ENCODE measurements at places on chromosomes 4 and X.

- DNase-seq = no peak
These were observed 231.4 kb downstream of the PRDM5 start for GRCh38 chr4:120691106-120691505.

GRCh38 chrX:154661170-154661569 is 7.8 kb upstream of the CTAG2 start:
- DNase-seq = no peak

GRCh38 chrX:45806410-45807121 is 605.9 kb upstream of the DIPK2B start:
- peak; percentile 98 for DNase-seq

DNA sequence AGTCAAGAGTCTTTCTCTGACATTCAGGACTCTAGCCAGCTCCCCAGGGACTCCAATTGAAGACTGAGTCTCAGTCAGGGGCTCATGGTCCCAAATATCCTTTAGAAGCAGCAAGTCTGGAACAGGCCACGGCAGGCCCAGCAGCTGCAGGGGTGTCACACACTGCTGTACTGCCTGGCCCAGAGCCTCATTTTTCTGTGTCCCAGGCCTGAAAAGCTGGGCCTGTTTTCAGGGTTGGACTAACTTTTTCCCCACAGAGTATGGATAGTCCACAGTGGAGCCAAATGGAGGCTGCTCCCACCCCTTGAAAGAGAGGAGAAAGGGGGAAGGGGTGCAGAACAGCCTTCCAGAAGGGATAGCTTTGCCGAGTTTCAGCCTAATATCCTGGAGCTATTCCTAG is 146.8 kb upstream of the NALF2 start:
- no peak for DNase-seq

- peak; percentile 65 for DNase-seq
These were observed 11.9 kb downstream of the G6PD start for GRCh38 chrX:154534526-154535322.

- no peak for DNase-seq
These were observed 233.3 kb downstream of the STPG2 start for GRCh38 chr4:97910005-97910404.

DNA sequence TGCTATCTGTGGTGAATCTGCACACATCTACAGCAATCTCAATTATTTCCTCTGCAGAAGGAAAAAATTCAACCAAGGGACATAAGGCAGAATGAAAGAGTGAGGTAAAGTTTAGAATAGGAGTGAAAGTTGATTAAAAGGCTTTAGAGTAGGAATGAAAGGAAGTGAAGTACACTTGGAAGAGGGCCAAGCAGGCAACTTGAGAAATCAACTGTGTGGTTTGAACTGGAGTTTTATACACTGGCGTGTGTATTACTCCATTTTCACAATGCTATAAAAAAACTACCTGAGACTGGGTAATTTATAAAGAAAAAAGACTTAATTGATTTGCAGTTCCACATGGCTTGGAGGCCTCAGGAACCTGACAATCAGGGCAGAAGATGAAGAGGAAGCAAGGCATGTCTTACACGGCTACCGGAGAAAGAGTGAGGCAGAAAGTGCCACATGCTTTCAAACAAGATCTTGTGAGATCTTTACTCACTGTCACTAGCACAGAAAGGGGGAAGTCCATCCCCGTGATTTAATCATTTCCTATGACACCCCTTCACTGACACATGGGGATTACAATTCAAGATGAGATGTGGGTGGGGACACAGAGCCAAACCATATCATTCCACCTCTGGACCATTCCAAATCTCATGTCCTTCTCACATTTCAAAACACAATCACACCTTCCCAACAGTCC is 234.8 kb downstream of the IL15 start:
- no peak for DNase-seq

DNA sequence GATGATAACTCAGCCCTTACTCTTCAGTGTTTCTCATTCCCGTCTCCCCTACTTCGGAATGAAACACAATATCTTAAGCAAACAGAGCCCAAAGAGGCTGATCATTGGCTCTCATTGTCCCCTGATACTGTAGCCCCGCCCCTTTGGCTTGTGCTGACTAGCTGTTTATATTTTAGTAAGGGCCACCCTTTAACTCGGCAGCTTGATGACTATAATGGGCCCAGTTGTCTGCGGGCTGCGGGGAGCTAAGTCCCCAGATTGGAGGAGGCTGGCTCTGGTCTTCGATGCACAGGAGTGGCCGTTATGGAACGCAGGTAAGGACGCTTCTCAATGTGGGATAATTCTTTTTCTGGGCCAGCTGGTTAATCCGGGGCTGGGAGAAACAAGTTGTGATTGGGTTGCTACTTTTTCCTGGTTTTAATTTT is at the start of gene TRIM2:
TSS of gene TRIM2 (plus strand) at position 197 of the 425 bp plus-strand sequence. CDS start at position 285, 88 bp downstream.
- DNase-seq = peak; percentile 88

- no peak for DNase-seq
These were observed 39.2 kb upstream of the TLR3 start for GRCh38 chr4:186029571-186030398.

DNA sequence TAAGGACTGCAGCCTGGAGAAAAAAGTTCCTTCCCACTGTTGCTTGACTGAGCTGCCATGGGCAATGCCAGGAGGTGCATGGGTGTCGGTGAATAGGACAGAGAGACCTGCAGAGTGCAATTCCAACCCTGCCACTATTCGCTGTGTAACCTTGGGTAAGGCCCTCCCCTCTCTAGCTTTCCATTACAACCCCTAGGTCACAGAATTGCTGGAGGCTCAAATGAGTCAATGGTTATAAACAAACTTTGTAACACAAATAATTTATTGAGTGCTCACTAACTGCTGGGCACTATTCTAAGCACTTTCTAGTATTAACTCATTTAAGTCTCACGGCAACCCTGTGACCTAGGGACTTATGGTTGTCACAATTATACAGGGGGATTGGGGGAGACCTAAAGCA is 37.8 kb downstream of the PJA1 start:
- no peak for DNase-seq

DNA sequence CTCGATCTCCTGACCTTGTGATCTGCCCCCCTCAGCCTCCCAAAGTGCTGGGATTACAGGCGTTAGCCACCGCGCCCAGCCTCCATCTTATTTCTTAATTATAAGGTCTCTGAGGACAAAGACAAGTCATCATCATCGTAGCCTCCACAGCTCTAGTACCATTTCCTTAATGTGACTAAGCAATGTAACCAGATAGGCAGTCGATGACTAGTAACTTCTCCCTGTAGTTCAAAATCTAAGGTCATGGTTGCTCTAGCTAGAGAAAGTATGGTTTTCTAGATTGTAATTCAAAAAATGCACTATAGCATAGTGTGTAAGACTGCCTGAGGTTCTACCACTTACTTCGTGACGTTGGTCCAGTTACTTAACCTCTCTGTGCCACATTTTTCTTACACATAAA is 6.9 kb downstream of the SLC39A8 start:
- DNase-seq = no peak

DNA sequence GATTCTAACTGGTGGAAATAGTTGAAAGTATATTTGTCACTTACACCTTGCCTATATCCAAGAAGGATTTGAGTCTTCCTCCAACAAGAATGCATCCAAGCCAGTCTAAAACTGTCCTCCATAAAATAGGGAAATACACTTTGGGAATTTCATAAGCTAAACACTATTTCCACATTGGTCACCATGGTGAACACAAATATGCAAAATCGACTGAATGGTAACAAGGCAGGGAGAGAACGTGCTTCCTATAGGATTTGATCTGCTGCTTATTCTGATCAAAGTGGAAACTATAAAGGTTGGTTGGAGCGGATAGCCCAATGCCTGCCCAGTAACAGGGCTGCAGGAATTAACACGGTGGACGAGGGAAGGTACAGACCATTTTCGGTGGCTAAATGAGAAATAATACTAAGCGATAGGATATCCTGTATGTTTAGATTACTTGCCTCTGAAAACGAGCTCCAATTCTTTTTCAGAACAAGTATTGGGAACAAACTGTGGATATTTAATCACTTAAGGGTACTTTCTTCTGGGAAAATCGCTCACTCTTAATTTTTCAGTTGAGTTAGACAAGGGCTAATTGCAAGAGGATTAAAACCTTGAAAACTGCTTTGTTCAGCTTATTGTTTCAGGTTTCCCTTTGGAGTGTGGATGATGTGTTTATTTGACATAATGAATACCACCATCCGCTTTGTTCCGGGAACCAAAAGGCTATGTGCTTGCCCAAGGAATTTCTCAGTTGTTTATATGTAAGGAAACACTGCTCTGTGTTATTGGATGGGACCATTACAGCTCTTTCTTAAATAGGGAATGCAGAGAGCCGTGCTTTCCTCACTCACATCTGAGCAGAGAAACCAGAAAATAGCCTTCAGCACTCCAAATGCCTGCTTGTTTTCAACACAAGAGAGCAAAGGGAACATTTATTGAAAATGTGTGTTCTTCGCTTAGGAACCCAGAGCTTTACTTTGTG is 194.4 kb downstream of the CBR4 start:
- peak; percentile 32 for DNase-seq

- DNase-seq = no peak
These were observed 24.4 kb upstream of the PLK4 start for GRCh38 chr4:127856196-127856812.

DNA sequence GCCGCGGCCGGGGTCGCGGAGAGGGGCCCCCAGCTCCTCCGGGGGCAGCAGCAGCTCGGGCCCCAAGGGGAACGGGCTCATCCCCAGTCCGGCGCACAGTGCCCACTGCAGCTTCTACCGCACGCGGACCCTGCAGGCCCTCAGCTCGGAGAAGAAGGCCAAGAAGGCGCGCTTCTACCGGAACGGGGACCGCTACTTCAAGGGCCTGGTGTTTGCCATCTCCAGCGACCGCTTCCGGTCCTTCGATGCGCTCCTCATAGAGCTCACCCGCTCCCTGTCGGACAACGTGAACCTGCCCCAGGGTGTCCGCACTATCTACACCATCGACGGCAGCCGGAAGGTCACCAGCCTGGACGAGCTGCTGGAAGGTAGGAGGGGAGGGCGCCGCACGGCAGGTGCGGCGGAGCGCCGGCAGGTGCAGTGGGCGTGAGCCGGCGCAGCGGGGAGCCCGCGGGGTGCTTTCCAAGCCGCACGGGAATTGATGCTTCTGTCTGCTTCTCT is 886 bp downstream of the DCLK2 start:
- DNase-seq = peak; percentile 50

DNA sequence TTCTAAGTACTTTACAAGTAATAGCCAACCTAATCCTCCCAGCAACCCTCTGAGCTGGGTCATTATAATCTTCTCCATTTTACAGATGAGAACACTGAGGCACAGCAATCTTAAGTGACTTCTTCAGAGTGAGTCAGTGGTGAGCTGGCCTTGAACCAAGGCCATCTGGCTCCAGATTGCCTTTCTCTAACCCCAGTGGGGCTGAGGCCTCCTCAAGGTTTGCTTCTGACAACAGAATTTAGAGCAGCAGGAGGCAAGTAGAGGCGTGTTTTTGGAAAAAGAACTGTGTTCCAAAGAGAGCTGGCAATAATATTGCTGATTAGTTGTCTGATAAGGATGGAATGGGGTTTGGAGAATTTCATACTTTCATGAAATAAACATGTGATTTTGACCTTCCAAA is 41.2 kb downstream of the PIR start:
- DNase-seq = peak; percentile 10

- no peak for DNase-seq
These were observed 339.9 kb downstream of the MAPK10 start for GRCh38 chr4:86019906-86020305.

GRCh38 chrX:40573763-40574162 is 7.0 kb upstream of the ATP6AP2 start:
- DNase-seq = peak; percentile 52

DNA sequence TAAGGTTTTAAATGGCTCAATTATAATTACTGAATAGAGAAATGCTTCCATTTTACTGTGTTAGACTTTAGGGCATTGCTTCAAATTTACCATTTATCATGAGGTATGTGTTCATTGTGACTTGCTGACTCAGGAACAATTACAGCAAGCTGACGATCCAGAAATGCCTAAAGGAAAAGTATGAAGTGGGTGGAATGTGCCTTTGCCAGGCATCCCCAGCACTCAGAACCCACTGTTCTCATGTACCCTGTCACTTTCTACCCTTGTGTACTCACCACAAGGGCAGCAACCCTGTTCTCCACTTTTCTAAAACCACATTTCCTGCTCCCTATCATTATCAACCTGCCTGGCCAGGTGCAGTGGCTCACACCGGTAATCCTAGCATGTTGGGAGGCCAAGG is 41.5 kb downstream of the QRFPR start:
- DNase-seq = no peak

DNA sequence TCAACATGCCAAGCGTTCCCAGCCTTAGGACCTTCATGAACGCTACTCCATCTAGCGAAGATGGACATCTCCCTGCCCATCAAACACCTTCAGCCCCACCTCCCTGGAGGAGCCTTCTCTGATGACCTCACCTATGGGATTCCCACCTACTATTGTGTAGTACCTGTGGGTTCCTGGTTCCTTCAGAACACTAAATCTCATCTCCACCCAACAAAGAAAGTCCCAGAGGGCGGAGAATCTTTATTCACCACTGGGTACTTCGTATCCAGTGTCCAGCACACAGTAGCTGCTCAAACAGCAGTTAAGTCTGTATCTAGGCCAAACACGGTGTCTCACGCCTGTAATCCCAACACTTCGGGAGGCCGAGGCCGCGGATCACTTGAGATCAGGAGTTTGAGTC is 10.1 kb downstream of the RBM47 start:
- no peak for DNase-seq

GRCh38 chr4:1503583-1504471 is 97.6 kb upstream of the NKX1-1 start:
- DNase-seq = no peak

GRCh38 chrX:21740329-21741274 is 17.3 kb downstream of the SMPX start:
- no peak for DNase-seq

- no peak for DNase-seq
These were observed 198.7 kb downstream of the QDPR start for GRCh38 chr4:17313194-17313593.

DNA sequence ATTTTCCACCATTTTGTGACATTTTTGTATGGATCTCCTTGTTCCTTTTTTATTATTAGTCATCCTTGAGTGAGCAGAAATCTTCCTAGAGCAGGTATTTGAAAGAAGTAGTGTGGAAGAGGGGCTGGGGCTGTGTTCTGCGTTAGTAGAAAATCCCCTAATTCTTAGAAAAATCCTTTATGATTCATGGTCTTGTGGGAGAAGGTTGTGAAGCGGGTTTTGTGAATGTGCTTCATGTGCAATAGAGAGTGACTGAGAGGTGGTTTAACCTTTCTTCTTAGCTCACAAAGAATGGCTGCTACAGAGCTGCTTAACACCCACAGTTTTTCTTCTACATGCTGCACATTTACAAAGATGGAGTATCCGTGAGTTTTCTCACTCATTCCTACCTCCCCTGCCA is 220.5 kb downstream of the IDS start:
- no peak for DNase-seq

- no peak for DNase-seq
These were observed 77.2 kb upstream of the GALNT7 start for GRCh38 chr4:173091362-173091761.

All from RPMI7951 (cell line).